ENCODE measurements at places on chromosomes 1 and 21.
A peak's percentile ranks its signal among the peaks of the same experiment; 100 is the strongest.

- no peak for ATAC-seq
Observed at GRCh38 chr1:31467005-31467674, 54.1 kb downstream of the SERINC2 start.

DNA sequence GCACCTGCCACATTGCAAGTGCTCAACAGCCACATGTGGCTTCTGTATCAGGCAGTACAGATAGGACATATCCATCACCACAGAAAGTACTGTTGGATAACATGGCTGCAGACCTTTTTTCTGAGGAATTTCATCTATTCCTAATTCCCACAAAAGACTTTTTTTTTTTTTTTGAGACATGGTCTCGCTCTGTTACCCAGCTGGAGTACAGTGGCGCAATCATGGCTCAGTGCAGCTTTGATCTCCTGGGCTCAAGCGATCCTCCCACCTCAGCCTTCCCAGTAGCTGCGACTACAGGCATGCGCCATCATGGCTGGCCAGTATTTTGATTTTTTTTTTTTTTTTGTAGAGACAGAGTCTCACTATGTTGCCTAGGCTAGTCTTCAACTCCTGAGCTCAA lies 33.3 kb downstream of the YARS1 start:
- no peak for ATAC-seq

DNA sequence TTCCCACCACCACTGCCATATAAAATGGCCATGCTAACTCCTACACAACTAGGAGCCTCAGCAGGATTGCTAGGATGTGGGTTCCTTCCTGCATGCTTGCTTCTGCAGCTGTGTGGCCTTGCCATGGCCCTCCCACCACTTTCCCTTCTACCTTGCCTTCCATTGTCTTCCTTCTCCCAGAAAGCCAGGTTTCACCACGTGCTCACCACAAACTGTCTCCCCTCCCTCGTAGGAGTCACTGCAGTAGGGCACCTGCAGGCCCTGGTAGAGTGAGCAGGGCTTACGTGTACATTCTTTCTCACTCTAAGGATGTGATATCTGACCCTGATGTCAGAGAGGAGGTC lies 3.7 kb downstream of the C1orf226 start:
- ATAC-seq = no peak

DNA sequence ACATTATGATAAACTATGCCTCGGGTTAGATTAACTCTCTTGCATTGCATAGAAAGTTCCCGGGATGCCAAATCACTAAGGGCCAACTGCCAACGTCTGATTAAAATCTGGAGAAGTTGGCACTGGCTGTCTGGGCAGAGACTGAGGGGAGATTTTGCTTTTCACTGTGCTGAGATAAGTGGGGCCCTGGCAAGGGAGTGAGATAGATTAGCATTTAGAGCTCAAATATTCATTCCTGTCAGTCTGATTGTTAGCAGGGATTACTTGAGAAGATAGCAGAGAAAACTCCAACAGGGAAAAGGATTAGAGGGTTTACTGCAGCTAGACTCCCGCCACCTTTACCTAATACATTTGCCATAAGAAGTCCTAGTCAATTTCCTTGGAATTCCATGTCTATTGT lies 714.1 kb upstream of the CHRM3 start:
- no peak for ATAC-seq

- ATAC-seq = no peak
Observed at GRCh38 chr1:151759241-151759640, 4.1 kb downstream of the MRPL9 start.

DNA sequence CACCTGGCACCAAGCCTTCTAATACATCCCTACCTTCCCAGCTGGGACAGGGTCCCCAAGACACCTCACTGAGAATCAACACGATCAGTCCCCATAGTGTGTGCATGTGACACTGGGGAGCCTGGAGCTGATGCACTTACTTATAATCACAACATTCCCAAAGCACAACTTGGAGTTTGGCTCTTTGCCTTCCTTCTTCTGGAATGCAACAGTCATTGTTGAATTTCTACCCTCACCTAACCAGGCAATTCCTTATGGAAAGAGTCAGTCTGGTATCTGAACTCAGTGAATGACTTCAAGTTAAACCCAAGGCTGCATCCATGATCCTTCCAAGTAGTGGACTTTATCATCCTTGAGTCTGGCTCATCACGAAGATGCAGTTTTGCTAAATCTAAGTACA lies 86.1 kb downstream of the DSCAM start:
- no peak for ATAC-seq

GRCh38 chr1:220906561-220907334 lies 27.5 kb downstream of the HLX start:
- ATAC-seq = no peak

GRCh38 chr1:16167331-16168143 lies 11.7 kb upstream of the EPHA2 start:
- ATAC-seq = peak; percentile 85

DNA sequence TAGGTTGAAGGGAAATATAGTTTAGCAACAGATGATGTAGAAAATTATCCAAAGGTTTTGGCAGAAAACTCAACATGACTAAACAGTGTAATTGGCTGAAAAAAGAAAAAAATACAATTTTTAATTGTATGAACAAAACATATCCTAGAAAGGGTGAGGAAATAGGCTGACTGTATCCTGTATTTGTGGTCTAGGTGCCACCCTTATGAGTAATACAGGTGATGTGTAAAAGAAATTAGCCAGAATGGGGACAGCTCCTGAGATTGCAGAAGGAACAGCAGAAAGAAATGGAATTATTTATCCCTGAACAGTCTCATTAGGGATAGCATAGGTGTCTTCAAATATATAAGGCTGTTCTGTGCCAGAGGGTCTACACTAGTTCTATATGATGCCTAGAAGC lies 24.6 kb downstream of the DNASE2B start:
- ATAC-seq = no peak

GRCh38 chr1:156522443-156522970 lies 21.9 kb upstream of the MEF2D start:
- ATAC-seq = no peak

DNA sequence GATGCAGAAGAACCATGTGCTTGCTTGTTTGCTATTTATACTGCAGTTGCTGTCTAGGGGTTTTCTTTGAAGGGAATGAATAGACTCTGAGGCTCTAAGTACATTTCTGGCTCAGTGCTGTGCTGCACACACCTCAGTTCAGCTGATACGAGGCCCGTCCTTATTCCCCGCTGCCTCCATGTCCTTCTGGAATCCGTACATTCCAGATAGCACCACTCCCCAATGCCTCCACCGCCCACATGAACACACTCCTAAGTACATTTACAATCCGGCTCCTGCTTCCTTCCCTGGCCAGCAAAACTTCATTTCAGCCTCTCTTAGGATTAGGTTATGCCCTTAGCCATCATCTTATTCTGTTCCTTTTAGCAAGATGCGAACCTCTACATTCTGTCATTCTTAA lies 57.1 kb downstream of the KCNC4 start:
- ATAC-seq = no peak

DNA sequence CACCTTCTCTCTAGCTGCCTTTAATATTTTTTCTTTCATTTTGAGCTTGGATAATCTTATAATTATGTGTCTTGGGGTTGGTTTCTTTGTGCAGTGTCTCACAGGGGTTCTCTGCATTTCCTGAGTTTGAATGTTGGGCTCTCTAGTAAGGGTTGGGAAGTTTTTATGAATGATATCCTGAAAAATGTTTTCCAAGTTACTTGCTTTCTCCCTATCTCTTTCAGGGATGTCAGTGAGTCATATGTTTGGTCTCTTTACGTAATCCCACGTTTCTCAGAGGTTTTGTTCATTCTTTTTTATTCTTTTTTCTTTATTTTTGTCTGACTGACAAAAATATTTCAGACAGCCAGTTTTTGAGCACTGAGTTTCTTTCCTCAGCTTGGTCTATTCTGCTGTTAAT lies 55.4 kb upstream of the CCDC190 start:
- ATAC-seq = no peak

GRCh38 chr1:203871114-203871880 lies 9.9 kb downstream of the SNRPE start:
- peak; percentile 56 for ATAC-seq

- no peak for ATAC-seq
Observed at GRCh38 chr21:16072737-16073136, 343.0 kb downstream of the USP25 start.

- peak; percentile 30 for ATAC-seq
Observed at GRCh38 chr1:38815903-38816627, 43.5 kb downstream of the RRAGC start.

- no peak for ATAC-seq
Observed at GRCh38 chr1:110471131-110471530, 20.2 kb downstream of the PROK1 start.

DNA sequence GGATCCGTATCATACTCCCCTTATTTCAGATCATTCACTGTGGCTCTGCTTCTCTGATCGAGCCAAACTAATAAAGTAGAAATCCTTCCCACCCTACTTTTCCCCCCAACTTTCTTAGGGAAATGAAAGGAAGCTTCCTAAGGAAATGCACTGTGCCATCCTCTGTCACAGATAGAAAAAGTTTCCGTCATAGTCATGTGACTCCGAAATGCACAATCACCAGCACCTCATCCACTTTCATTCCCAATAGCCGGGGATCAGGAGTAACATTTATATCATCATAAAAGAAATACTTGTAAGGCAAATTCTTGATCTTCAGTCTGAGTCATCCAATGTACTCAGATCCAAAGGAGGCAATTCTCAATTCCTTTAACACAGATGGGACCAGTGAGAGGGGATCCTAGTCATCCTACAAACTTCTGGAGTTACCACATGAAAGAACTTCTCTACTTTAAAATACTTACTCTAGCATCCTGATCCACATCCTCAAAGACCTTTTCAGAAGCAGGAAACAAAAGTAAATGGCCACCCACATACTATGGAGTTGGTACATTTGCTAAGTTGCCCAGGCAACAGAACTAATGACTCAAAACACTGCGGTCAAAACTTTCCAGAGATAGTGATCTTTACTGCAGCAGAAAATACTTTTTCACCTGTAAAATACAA lies 97.8 kb upstream of the ZC3H11B start:
- ATAC-seq = no peak

DNA sequence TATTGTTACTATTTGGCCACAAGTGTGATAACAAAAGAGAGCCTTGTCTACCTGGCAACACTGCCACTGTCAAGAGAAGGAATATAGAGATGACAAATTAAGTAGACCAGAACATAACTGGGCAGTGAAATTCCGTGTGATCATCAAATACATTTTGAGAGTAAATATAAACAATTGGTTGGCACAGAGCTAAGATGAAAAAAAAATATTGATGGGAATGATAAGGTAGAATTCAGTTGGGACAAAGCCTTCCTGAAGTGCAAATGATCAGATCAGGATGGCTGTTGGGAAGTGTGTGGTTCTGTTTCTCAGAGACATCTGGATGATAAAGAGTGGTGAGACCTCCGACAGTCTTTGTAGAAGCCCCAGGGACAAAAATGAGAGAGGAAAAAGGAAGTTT lies 205.5 kb upstream of the CAMK1G start:
- ATAC-seq = no peak

- ATAC-seq = no peak
Observed at GRCh38 chr1:235940285-235940684, 73.6 kb upstream of the LYST start.

GRCh38 chr21:41366522-41367151 lies 4.8 kb downstream of the MX2 start:
- ATAC-seq = no peak

DNA sequence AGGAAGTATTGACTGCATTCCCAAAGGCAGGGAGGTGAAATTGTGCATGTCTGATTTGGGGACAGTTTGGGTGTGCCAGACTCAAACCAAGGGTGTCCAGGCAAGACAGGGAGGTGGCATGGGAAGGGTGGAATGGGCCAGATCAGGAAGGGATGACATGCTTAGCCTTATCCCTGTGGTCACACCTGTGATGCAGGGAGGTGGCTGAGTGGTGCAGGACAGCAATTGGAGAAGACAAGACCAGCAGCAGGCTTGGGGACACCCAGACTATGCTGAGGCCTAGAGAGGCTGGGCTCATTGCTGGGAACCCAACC lies 4.0 kb downstream of the FOXO6 start:
- ATAC-seq = no peak

DNA sequence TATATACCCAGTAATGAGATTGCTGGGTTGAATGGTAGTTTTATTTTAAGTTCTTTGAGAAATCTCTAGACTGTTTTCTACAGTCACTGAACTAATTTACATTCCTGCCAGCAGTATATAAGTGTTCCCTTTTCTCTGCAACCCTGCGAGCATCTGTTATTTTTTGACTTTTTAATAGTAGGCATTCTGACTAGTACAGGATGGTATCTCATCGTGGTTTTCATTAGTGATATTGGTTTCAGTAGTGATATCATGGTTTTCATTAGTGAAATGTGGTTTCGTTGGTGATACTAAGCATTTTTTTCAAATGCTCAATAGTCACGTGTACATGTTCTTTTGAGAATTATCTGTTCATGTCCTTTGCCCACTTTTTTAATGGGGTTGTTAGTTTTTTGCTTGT lies 316.8 kb downstream of the PTBP2 start:
- ATAC-seq = no peak

GRCh38 chr1:25106352-25106751 lies 126.0 kb downstream of the SYF2 start:
- no peak for ATAC-seq

DNA sequence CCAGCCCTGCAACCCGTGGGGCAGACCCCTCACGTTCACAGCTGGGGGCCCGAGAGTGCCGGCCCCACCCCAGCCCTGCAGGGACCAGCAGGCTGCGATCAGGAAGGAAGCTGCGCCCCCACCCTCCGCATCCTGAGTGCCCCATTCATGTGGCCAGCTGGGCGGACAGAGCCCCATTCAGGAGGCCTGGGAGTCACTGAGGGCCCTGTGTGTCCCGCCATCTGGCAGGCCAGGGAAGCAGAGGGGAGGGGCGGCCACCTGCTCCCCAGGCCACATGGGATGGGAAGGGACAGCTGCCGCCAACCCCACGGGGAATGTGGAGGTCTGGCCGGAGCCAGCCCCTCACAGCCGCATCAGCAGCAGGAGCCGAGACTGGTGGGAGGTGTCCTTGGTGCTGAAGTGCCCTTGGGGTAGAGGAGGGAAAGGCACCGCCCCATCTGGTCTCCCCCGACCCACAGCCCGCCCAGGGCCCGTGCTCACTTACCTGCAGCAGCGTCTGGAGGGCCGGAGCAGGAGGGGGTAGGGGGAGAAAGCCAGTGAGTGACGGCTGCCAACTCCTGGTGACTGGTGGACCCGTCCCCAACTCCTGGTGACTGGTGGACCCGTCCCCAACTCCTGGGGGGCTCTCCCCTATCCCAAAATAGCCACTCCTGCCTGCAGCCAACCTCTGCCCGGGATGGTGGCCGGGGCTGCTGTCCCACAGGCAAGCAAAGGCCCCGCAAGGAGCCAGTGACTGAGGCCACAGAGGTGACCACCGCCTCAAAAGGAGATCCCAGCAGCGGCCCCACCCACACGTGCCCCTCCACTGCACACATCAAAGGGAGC lies 8.7 kb downstream of the ACAP3 start:
- ATAC-seq = no peak

- no peak for ATAC-seq
Observed at GRCh38 chr1:5872886-5873285, 119.3 kb downstream of the NPHP4 start.

GRCh38 chr1:106600626-106601025 lies 455.8 kb upstream of the PRMT6 start:
- no peak for ATAC-seq

DNA sequence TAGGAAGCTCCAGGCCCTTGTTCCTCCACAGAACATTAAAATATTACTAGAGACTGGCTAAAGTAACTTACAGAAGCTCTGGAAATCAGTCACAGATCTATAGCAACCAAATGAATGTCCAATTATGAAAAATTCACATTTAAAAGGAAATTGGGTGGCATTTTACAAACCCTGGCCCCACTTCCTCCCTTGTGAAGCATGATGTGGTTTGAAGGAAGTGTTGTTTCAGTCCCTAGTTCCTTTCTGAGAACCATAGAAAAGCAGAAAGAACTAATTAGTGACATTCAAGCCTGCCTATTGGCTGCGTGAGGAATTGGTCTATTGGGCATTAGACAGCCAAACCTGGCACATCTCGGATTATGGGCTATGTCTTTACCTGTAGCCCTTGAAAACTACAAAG lies 649.7 kb upstream of the NEGR1 start:
- no peak for ATAC-seq

Measured in activated CD4-positive, CD25-positive, alpha-beta regulatory T cell treated with anti-CD3 and anti-CD28 coated beads, Interleukin-2, amount 50 U/mL, for 24 hours (primary cell).